ENCODE measurements at places on chromosomes 3 and 15.

GRCh38 chr3:39021465-39022285 lies 30.1 kb downstream of the SCN11A start:
- no peak for DNase-seq

- DNase-seq: peak; percentile 96
These were observed 26.6 kb downstream of the SLC28A1 start for GRCh38 chr15:84910928-84911623.

DNA sequence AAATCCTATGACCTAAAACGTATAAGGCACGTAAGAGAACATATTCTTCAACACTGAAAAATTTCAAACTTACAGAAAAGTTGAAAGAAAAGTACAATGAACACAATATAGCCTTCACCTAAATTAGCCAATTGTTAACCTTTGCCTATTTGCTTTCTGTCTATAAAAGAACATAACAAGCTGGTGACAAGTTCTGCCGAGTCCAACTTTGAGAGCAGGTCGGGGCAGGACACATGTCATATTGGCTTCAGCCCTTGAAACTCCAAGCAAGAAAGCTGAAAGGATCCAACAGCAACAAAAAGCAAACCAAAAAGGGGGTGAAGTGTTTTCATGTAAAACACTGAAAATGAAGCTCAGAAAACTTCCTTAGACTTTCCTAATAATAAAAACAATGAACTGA lies 59.1 kb downstream of the TBC1D2B start:
- DNase-seq: no peak

- DNase-seq: no peak
These were observed 370.7 kb upstream of the RARB start for GRCh38 chr3:25057379-25057778.

- DNase-seq: no peak
These were observed 263.9 kb upstream of the C2CD4B start for GRCh38 chr15:62428851-62429598.

DNA sequence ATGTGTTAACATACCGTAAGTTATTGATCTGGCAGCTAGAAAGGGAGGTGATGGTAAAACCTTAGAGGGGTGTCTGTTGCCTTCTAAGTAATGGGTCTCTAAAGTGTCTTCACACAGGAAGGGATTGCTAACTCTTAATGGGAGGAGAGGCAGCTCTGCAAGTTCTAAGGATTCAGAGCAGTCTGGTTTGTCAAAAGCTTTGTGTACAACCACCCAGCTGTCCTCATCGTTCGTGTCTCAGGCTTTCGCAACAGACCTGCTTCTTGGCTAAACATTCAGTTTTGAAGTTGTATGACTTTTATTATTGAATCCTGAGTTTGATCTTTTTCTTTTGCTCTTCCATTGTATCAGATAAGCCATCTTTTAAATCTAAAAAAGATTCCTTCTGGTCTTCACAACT lies 404.9 kb downstream of the SQOR start:
- DNase-seq: no peak

DNA sequence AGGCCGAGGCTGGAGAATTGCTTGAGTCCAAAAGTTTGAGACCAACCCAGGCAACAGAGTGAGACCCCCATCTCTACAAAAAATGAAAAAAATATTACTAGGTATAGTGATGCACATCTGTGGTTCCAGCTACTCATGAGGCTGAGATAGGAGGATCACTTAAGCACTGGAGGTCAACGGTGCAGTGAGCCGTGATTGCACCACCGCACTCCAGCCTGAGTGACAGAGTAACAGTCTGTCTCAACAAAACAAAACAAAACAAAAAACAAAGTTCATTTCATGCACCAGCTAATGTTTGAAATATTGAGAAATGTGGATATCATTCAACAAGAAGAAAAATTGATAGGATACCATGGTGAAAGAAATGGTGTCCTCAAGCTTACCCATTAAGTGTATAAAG lies 450.5 kb upstream of the TPRG1 start:
- DNase-seq: no peak

- peak; percentile 57 for DNase-seq
These were observed 8.7 kb downstream of the SPINT1 start for GRCh38 chr15:40852529-40852928.

DNA sequence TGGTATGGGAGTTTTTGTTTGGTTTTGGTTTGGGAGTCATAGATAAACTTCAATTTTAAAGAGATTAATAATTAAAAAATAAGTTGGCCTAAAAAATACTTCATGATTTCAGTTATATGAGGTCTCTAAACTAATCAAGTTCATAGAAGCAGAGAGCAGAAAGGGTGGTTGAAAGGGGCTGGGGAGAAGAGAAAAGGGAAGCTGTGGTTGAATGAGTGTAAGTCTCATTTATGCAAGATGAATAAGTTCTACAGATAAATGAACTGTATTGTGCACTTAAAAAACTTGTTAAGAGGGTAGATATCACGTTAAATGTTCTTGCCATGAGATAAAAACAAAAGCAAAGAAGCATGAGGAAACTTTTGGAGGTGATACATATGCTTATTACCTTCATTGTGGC lies 188.7 kb downstream of the NSUN3 start:
- DNase-seq: no peak

GRCh38 chr3:79769229-79769628 lies 1.4 kb upstream of the ROBO1 start:
- DNase-seq: no peak

GRCh38 chr3:19945534-19945933 lies 1.4 kb upstream of the RAB5A start:
- peak; percentile 51 for DNase-seq

GRCh38 chr15:101620671-101621070 lies 31.5 kb downstream of the TM2D3 start:
- no peak for DNase-seq
